ENCODE measurements at places on chromosomes 11 and 22.
A peak's percentile ranks its signal among the peaks of the same experiment; 100 is the strongest.

- ATAC-seq: no peak
These were observed 16.1 kb downstream of the NCAPD3 start for GRCh38 chr11:134207538-134208239.

DNA sequence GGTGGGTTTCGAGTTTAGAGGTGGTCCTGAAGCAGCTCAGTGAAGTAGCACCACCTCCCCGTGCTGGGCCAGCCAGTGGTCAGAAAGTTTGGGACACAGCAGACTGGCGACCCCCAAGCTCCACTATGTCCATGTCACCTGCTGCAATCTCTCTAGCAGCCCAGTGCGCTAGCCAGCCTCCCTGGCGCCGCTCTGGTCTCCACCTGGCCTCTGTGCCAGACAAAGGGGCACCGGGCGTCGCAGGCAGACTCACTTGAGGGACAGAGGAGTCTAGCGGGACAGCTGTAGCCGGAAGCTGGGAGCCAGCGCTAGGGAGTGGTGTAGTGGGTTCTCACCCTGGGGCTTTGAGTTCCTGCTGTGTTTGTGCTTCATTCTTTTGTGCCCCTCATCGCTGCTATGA lies 25.5 kb downstream of the MYBPC3 start:
- ATAC-seq: no peak

- peak; percentile 20 for ATAC-seq
These were observed 12.5 kb downstream of the CHID1 start for GRCh38 chr11:898143-898511.

GRCh38 chr11:125777309-125777708 lies 1.3 kb downstream of the PATE2 start:
- no peak for ATAC-seq

- ATAC-seq: no peak
These were observed 299.5 kb upstream of the B3GAT1 start for GRCh38 chr11:134711588-134711987.

DNA sequence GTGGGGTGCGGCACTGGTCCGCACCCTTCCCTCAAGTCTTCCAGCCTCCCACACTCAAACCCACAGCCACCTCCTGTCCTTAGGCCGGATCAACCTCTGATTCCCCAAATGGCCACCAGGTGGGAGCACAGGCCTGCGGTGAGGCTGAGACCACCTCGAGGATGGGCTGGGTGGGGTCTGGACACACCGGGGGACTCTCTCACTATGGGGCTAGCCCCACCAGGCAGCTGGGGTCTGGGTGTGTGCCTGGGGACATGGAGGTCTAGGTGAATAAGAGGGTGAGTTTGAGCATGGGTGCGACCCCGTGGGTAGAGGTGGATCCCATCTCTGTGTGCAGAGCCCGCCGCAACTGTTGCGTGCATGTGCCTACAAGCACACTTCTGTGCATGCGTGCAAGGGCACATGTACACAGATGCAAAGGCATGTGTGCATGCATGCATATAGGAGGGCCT lies 32.6 kb downstream of the MYO18B start:
- no peak for ATAC-seq

DNA sequence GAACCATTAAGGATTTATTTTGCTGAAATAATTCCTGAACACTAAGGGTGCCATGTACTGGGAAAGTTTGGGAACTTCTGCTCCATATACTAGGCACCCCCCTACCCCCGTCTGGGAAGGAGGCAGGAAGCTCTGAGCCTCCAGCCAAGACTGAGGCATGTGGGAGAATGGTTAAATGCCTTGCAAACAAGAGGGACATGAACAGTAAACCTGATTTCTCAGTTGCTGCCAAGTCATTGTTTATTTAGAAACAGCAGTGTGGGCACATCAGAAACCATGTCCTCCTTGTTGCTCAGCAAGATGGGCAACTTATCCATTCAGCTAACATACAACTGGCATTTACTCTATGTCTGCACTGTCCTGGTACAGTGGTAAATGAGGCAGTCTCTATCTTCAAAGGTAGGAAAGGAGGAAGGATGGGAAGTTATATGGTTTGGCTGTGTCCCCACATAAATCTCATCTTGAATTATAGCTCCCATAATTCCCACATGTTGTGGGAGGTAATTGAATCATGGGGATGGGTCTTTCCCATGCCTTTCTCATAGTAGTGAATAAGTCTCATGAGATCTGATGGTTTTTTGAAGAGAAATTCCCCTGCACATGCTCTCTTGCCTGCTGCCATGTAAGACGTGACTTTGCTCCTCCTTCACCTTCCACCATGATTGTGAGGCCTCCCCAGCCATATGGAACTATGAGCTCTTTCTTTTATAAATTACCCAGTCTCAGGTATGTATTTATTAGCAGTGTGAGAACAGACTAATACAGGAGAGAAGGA lies 459.1 kb downstream of the MIAT start:
- ATAC-seq: no peak

GRCh38 chr11:6992026-6992425 lies 28.1 kb downstream of the ZNF214 start:
- ATAC-seq: peak; percentile 61

DNA sequence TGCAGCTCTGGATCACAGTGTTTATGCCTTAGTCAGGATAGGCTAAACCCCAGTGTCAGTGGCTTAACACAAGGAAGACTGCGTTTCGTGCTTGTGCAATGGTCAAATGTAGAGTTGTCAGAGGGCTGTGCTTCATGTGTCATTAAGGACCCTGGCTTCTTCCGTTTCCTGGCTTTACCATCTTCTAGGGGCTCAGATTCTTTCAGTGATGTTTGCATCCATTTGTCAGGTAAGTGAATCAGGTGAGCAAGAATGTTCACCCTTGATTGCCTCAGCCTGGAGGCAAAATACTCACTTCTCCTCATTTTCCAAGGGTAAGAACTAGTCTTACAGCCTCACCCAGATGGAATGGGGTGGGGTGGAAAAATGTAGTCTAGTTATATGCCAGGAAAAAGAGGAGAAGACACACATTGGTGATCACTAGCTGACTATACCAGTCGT lies 20.5 kb upstream of the AMOTL1 start:
- ATAC-seq: no peak

GRCh38 chr11:2781408-2782274 lies 81.8 kb upstream of the KCNQ1OT1 start:
- no peak for ATAC-seq

DNA sequence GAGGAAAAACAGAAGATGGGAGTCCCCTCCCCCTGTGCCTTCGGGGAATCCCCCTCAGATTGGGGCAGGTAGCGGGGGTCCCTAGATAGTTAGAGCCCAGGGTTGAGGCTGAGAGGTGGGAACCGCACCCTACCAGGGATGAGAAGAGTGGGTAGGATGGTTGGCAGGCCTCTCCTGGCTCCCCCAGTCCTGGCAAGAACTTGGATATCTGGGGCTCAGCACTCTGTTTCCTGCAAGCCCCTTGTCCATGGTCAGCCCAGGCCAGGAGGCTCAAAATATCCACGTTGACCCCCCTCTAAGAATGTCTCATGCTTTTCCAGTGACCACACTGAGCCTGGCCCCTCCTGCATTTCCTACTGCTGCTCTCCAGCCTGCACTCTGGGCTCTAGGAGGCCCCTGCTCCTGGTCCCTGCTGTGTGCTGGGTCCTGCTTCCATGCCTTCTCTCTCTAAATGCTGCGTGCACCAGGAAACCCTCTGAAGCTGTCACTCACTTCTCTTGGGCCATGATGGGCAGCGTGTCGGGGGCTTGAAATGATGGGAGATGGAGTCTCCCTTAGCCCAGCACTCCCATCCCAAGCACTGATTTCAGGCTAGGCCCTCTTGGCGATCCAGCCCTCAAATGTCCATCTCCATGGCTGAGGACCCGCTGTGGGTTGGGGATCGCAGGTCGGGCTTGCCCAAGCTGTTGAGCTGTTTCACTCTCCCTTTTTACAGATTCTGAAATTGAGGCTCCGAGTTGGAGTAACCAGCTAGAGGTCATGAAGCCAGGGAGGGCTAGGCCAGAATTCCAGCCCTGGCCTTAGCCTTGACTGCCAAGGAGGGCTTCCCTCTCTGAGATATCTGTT lies 2.0 kb downstream of the MAP3K11 start:
- no peak for ATAC-seq

GRCh38 chr11:45267652-45268299 lies 18.4 kb downstream of the SYT13 start:
- no peak for ATAC-seq

GRCh38 chr11:102703826-102704493 lies 1.6 kb downstream of the MMP27 start:
- no peak for ATAC-seq

GRCh38 chr22:39634530-39635405 lies 64.2 kb downstream of the CACNA1I start:
- ATAC-seq: no peak

- no peak for ATAC-seq
These were observed 102.1 kb downstream of the C11orf91 start for GRCh38 chr11:33598426-33599069.

- no peak for ATAC-seq
These were observed 321.3 kb downstream of the TTC28 start for GRCh38 chr22:28358312-28358711.

- peak; percentile 87 for ATAC-seq
These were observed 9.4 kb downstream of the TRIM29 start for GRCh38 chr11:120128392-120129119.

DNA sequence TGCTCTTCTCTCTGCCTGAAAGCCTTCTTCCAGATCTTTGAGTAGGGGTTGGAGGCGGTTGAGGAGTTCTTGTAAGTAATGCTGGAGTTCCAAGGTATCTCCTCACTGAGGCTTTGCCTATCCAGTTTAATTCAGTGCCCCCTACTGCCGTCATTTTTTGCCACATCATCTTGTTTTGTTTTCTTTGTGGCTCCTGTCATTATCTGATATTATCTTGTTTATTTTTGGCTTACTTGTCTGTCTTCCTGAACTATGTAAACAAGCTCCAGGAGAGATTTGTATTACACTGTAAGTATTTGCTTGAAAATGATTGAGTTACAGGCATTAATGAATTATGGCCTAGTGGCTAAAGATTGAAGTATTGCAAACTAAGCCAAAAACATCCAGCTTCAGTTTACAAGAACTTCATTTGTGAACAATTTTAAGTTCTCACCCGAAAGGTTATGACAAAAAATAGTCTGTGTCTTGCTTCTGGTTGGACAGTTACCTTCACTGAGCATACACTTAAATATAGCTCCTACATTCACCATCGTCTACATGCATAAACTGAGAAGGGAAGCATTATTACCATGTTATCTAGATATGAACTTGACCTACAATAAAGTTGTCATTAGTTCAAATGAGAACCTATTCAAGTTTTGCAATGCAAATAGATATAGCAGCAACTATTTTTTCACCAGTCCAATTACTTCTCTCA lies 154.8 kb downstream of the ARHGAP42 start:
- ATAC-seq: no peak

- no peak for ATAC-seq
These were observed 43.4 kb downstream of the WEE1 start for GRCh38 chr11:9616858-9617257.

DNA sequence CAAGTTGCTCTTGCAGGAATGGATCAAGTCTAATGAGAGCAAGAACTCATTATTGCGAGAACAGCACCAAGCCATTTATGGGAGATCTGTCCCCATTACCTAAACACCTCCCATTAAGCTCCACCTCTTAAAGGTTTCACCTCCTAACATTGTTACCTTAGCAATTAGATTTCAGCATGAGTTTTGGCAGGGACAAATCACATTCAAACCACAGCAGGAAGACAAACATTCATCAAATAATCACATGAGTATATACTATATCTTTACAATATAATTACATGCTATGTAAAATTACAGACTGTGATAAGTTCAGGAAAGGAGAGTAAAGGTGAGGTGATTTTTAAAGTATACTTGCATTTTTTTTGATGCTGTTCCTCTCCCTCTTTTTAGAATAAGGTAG lies 6.6 kb upstream of the TEAD1 start:
- no peak for ATAC-seq

DNA sequence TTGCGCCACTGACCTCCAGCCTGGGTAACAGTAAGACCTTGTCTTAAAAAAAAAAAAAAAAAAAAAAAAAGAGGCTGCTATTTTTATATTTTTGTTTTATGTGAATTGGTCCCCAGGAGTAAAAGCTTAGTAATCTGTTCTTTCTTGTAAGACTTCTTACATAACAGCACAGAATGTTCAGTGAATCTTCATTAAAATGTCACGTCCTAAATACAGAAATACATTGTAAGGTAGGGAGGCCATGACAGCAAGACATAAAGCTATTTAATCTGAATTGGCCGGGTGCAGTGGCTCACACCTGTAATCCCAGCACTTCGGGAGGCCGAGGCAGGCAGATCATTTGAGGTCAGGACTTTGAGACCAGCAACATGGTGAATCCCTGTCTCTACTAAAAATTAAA lies 64.2 kb downstream of the BID start:
- no peak for ATAC-seq

DNA sequence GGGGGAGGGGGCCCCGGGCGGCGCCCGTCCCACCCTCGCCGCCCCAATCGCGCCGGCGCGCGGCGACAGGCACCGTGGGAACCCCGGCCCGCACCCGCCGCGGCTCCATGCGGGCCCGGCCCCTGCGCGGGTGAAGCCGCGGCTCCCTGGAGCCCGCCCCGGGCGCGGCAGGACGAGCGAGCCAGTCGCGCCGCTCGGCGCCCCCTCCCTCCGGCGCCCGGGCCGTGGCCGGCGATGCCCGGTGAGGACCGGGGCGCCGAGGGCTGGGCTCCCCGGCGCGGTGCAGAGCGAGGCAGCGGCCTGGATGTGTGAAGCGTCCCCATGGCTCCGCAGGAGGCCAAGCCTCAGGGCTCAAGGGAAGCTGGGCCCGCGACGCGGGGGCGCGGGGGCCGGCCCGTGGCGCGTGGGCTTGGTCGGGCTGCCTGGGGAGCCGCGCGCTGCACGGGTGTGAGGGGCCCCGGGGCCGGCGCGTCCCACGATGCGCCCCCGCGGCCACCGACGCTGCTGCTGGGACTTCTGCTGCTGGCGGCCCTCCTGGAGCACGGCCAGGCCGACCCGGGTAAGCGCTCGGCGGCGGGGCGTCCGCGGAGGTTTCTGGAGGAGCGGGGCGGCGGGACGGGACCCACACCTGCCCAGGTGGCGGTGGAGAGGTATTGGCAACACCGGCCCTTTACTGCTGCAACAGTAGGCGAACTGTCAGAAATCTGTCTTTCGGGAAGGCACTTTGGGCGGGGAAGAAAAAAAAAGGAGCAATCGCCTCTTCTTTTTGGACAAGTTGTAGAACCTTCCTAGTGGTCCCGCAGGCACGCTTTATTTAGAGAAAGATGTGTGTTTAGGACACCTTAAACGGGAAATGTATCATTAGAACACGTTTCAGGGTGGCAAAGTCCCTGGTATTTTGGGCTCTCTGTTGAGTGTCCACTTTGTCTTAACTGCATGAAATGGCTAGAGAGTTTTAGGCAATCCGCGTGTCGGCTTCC lies 119.4 kb downstream of the HIPK3 start:
- ATAC-seq: peak; percentile 14

- ATAC-seq: peak; percentile 71
These were observed 16.0 kb upstream of the B4GALNT4 start for GRCh38 chr11:353179-353873.

- no peak for ATAC-seq
These were observed 690.3 kb downstream of the FAM181B start for GRCh38 chr11:82043316-82043715.

GRCh38 chr22:44819966-44820631 lies 67.7 kb downstream of the ARHGAP8 start:
- no peak for ATAC-seq

- no peak for ATAC-seq
These were observed 5.3 kb upstream of the TMEM123 start for GRCh38 chr11:102457865-102458264.
